ENCODE measurements at places on chromosomes 3 and 15.
A peak's percentile ranks its signal among the peaks of the same experiment; 100 is the strongest.

- H3K4me1 ChIP-seq, result no peaks in the 10 kb centered on the region
- H3K27ac ChIP-seq, result no peak overlapping the region
- peaks cover 6% of the 10 kb centered on the region for H3K36me3 ChIP-seq
- H3K4me3 ChIP-seq, result no peak overlapping the region
These were observed 6.8 kb downstream of the USP4 start for GRCh38 chr3:49333091-49333490.

DNA sequence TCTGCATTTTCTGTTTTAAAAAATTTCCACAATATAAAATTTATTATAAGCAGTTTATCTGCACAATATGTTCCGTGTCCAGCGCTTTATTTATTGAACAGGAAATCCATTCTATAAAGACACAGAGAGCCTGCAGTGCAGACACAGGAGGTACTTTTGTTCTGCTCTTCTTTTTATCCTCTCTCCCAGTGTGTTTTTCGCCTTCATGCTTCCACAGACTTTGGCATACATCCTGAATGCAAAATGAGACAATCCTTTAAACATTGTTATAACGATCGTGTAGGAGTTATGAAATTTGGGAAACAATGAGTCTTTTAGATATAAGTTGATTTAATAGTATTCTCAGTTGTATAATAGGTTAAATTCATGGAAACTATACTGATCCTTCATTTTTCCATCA is 749.2 kb downstream of the NAALADL2 start:
- H3K27ac ChIP-seq, result no peak overlapping the region
- no peaks in the 10 kb centered on the region for H3K36me3 ChIP-seq
- H3K4me3 ChIP-seq, result no peak overlapping the region
- no peaks in the 10 kb centered on the region for H3K4me1 ChIP-seq
- no peak for DNase-seq
- H3K27me3 ChIP-seq, result no peaks in the 10 kb centered on the region

DNA sequence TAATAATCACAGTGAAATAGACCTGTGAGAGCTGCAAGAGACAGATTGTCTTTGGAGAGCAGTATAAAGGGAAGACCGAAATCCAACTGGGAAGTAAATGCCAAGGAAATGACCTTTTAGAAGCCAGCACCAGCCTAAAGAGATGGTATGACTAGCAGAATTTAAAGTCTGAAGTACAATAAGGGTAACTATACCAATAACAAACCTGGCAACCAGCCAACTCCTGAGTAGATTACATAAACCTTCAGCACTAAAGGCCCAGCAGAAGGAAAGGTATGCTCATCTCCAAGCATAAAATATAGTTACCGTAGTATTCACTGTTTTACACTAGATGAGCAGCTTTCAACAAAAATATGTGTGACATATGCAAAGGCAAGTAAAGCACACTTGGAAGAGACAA is 155.1 kb upstream of the SATB1 start:
- H3K36me3 ChIP-seq, result no peaks in the 10 kb centered on the region
- H3K4me1 ChIP-seq, result no peaks in the 10 kb centered on the region
- H3K27me3 ChIP-seq, result no peaks in the 10 kb centered on the region
- DNase-seq, result no peak
- no peak overlapping the region for H3K4me3 ChIP-seq
- H3K27ac ChIP-seq, result no peak overlapping the region

DNA sequence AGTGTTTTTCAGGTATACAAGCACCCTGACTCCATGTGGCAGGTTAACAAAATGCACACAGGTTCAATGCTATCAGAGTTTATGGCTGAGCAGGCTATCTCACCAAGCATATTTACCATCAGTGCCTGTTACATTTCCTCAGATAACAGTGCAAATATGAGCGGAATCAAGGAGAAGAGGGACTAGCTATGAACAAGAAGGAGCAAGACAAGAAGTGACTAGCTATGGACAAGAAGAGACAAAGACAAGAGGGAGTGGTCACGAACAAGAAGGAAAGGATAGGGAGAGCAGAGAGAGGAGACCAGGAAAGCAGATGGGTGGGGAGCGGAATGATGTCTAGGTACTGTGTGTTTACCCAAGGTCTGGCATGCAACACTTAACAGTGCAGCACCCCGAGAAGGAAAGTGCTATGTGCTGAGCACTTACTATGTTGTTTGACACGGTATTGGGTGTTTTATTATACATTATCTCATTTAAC is 8.6 kb downstream of the ILDR1 start:
- no peaks in the 10 kb centered on the region for H3K27me3 ChIP-seq
- H3K36me3 ChIP-seq, result no peaks in the 10 kb centered on the region
- H3K4me1 ChIP-seq, result peaks cover 4% of the 10 kb centered on the region
- DNase-seq, result no peak
- H3K27ac ChIP-seq, result no peak overlapping the region
- H3K4me3 ChIP-seq, result no peak overlapping the region

- no peaks in the 10 kb centered on the region for H3K27me3 ChIP-seq
- H3K27ac ChIP-seq, result no peak overlapping the region
- H3K4me1 ChIP-seq, result no peaks in the 10 kb centered on the region
- no peaks in the 10 kb centered on the region for H3K36me3 ChIP-seq
- DNase-seq, result no peak
These were observed 111.1 kb downstream of the MAGI1 start for GRCh38 chr3:65927576-65927975.

DNA sequence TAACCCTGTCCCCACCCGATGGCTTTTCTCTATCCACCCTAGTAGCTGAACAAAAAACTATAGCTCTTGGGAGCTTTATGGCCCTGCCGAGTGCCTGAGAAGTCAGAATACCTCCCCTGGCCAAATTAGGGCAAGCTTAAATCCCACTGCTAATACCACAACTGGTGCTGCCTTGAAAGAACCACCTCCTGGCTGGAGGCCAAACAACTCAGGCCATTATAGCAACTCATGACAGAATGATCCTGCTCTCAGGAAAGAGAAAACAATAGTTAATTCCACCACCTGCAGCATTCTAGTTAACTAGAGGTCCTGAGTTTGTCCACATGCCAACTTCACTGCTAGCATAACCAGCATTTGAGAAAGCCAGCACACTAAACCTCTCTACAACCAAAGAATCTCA is 123.2 kb downstream of the RTP4 start:
- no peak for DNase-seq
- H3K27ac ChIP-seq, result no peak overlapping the region
- no peaks in the 10 kb centered on the region for H3K36me3 ChIP-seq

DNA sequence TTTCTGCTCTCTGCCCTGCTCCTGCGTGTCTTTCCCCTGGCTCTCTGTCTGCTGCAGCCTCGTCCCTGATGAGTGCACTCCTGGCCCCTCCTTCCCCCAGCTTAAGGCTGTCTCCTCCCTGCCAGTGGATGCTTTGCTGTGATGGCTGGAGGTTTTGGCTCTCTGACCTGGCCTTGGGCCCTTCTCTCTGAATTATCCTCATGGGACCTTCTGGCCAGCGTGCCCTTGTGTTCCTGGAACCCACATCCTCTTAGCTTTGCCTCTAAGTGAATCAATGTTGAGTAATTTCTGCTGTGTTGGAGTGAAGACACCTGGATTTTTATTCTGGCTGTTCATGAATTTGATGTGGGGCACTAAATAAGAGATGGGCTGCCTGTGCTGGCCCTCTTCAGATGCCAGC is 9.8 kb upstream of the TNFAIP8L3 start:
- H3K27me3 ChIP-seq, result no peaks in the 10 kb centered on the region
- H3K4me1 ChIP-seq, result no peaks in the 10 kb centered on the region
- peak; percentile 90 for DNase-seq
- no peak overlapping the region for H3K4me3 ChIP-seq
- no peaks in the 10 kb centered on the region for H3K36me3 ChIP-seq
- H3K27ac ChIP-seq, result no peak overlapping the region

Data from kidney (tissue), 22 donors.